ENCODE measurements at places on chromosomes 12 and 14. TPM values are rescaled to one million over a fixed set of nuclear protein-coding genes. Genes with fewer than 3 reads are reported as not detected.

- DNase-seq = no peak
Observed at GRCh38 chr12:64058541-64059265, 163.4 kb downstream of the KICS2 start.

The LAG3 gene
- total RNA-seq = not detected

- peak; percentile 85 for DNase-seq
Observed at GRCh38 chr14:49972131-49972671, 79.3 kb downstream of the ARF6 start.

DNA sequence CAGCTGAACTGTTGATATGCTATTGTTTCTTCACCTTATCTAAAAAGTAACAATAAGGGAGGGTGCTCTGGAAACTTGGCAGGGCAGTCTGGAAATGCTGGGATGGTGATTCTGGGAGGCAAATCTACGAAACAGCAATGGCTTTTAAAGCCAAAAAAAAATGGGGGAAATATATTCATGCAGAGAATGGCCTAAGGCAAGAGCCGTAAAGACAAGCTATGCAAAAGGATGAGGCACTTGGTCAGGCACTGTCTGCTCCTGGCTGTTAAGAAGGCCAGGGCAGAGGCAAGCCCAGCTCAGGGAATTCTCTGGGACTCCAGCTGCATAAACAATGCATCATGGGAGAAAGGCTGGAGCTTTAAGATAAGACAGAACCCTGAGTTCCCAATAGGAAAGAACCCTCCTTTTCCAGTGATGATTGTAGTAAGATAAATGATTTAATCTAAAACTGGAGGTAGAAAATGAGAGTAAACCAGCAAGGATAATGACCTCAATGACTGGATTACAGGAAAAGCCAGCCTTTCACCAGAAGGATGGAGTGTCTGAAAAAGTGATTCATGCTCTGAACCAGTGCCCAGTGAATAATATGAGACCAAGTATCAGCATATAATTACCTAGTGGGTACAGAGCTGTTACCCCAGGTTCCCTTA lies 46.0 kb downstream of the ITPR2 start:
- peak; percentile 45 for DNase-seq

The UBE3B gene
- total RNA-seq = 68.2 TPM

GRCh38 chr14:71472356-71473340 lies 459.6 kb upstream of the RGS6 start:
- DNase-seq = no peak

GRCh38 chr14:92892589-92892988 lies 30.4 kb upstream of the CHGA start:
- DNase-seq = no peak

DNA sequence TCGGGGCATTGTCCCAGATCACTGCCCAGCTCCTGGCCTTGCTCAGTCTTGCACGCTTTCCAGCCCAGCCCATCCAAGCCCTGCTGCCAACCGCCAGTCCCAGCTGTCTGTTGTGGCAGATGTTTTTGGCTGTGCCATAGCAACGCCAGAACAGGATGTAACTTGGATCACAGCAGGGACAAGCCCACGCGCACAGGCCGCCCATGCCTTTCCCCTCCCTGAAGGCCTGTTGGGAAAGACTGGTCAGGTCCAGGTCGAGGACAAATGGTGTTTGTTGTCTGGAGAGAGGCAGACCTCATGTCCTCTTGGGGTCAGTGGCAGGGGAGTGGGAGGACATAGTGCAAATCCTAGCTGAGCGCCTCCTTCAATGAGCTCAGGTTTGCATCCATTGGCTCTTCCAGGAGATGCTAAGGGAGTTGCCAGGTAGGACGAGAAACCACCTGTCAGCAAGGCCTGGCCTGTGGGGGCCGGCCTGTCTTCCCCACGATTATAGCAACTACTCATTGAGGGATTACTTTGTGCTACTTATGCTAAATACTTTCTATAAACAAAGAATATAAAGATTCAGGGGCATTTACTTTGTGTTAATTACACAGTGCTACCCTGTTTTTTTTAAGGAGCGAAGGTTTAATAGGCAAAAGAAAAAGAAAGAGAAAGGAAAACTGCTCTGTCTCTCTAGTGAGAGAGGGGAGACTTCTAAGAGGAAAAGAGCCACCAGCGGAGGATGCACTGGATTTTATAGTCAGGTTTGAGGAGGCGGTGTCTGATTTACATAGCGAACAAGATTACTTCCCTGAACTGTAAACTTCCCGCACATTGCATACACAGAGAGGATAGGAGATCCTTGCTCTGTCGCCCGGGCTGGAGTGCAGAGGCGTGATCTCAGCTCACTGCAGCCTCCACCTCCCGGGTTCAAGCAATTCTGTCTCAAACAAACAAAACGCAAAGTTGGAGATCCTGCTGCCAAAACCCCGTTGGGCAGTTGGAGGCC lies 42.8 kb upstream of the CORO1C start:
- DNase-seq = peak; percentile 9

Data from glomerular endothelial cell (primary cell).